ENCODE measurements at places on chromosomes 5 and 9. TPM values are rescaled to one million over a fixed set of nuclear protein-coding genes. Genes with fewer than 3 reads are reported as not detected.

- no peak for DNase-seq
- no peak overlapping the region for H3K27ac ChIP-seq
- no peak overlapping the region for H3K4me3 ChIP-seq
- H3K4me1 ChIP-seq: no peaks in the 10 kb centered on the region
- H3K27me3 ChIP-seq: no peaks in the 10 kb centered on the region
- no peaks in the 10 kb centered on the region for H3K36me3 ChIP-seq
These were observed 177.9 kb downstream of the GDNF start for GRCh38 chr5:37661951-37662350.

GRCh38 chr5:134614450-134615085, 18.1 kb downstream of the SAR1B start:
- H3K4me3 ChIP-seq: no peak overlapping the region
- peaks cover 26% of the 10 kb centered on the region for H3K36me3 ChIP-seq
- no peaks in the 10 kb centered on the region for H3K27me3 ChIP-seq
- no peak for DNase-seq
- 0 out of 2 replicates have a peak, but pooled peaks cover 3% of the 10 kb centered on the region for H3K4me1 ChIP-seq

DNA sequence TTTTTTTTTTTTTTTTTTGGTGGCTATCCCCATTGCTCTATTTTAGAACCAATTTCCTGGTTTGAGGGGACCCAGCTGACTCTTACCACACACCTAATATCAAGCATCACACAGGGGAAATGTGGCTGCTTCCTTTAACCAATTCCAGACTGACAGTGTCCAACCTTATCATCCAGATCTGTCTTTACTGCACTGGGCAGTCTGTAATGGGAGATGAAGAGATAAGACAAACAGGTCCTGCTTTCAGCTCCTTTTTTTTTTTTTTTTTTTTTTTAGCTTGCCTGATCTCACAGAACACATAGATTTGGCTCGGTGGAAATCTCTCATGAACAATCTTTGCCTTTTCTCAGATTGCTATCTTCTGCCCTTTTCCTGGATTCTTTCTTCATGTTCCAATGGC, 198.8 kb upstream of the TYRP1 start:
- no peak overlapping the region for H3K27ac ChIP-seq
- DNase-seq: no peak
- no peaks in the 10 kb centered on the region for H3K4me1 ChIP-seq
- H3K4me3 ChIP-seq: no peak overlapping the region

- DNase-seq: no peak
- H3K4me3 ChIP-seq: no peak overlapping the region
- H3K27me3 ChIP-seq: no peaks in the 10 kb centered on the region
- H3K27ac ChIP-seq: no peak overlapping the region
- no peaks in the 10 kb centered on the region for H3K4me1 ChIP-seq
These were observed 44.5 kb upstream of the PPP3R2 start for GRCh38 chr9:101639311-101639710.

- no peak for DNase-seq
- H3K27ac ChIP-seq: no peak overlapping the region
- H3K36me3 ChIP-seq: no peaks in the 10 kb centered on the region
- H3K27me3 ChIP-seq: no peaks in the 10 kb centered on the region
These were observed 78.3 kb upstream of the ZNF608 start for GRCh38 chr5:124824637-124825158.

GRCh38 chr9:102519423-102519822, 475.7 kb upstream of the CYLC2 start:
- no peak for DNase-seq
- H3K4me1 ChIP-seq: no peaks in the 10 kb centered on the region
- H3K27me3 ChIP-seq: no peaks in the 10 kb centered on the region

GRCh38 chr5:108003178-108003577, 332.4 kb upstream of the EFNA5 start:
- no peaks in the 10 kb centered on the region for H3K27me3 ChIP-seq
- DNase-seq: no peak
- no peaks in the 10 kb centered on the region for H3K36me3 ChIP-seq
- H3K27ac ChIP-seq: no peak overlapping the region
- no peak overlapping the region for H3K4me3 ChIP-seq

Gene PKD2L2
- total RNA-seq: not detected

Gene QRFP
- total RNA-seq: not detected

Gene CDKN2B
- 0.13 TPM for total RNA-seq

Gene SNCB
- total RNA-seq: 3.5 TPM

Gene NEUROG1
- not detected for total RNA-seq

All from H9 (cell line).